ENCODE measurements at places on chromosomes 1 and 21.

- no peak for DNase-seq
These were observed 24.0 kb upstream of the LIN9 start for GRCh38 chr1:226332947-226333346.

- no peak for DNase-seq
These were observed 220.8 kb downstream of the SLC35F3 start for GRCh38 chr1:234125283-234125682.

DNA sequence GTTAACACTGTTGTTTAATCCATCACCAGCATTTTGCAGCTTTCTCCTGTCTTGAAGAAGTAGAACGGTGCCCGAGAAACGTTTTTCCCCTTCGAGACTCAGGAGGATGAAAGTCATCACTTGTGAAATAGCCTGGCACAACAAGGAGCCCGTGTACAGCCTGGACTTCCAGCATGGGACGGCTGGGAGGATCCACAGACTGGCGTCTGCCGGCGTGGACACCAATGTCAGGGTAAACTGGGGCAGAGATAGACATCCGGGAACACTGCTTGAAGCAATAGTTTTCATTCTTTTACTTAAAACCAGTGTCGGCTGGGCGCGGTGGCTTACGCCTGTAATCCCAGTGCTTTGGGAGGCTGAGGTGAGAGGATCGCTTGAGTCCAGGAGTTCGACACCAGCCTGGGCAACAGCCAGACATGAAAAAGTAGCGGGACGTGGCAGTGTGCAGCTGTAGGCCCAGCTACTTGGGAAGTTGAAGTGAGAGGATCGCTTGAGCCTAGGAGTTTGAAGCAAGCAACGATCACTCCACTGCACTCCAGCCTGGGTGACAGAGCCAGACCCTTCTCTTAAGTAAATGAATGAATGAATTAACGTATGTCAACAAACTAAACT lies 945 bp downstream of the CHAF1B start:
- DNase-seq, result no peak

DNA sequence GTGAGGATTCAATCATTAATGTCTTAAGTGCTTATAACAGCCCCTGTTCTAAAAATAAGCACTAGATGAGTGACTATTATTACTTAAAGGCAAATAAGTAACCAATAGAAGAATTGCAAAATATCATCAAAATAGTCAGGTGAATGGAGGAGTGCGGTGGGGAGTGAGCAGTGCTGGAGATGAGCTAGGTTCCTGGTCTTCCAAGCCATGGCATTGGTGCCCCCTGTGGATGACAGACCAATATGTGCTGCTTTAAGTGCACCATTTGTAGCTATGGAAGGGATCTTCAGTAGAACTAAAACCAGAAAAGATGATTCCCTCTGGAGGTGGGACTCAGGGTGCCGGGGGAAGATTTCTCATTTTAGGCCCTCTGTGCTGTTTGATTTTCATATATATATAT lies 46.1 kb upstream of the SLC30A1 start:
- no peak for DNase-seq

DNA sequence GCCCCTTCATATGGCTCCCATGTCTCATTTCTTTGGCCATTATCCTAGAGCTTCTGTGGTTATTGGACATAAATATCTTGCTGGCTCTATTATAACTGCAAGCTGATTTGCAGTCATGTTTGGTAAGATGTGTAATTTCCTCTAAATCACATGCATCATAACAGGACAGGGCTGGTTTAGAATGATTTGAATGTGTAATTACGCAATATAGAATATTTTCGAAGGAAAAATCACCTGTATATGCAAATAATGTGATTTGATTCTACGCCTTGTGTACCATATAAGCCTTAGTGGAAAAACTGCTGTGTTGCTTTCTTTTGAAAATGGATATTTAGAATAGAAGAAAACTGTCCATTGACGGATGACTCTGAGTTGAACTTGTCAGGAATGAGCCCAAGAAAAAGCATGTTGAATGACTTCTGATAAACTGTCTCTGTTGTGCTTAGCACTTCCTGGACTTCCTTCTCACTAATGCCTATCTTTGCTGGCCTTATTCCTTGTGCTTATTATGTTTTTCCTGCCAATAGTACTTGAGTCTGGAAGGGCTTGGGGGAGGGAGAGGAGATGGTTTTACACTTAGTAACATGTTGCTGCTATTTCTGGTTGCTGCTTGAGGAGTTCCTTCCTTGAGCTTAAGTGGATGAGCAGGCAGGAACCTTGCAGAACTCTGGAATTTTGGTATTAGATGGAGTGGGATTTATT lies 6.5 kb downstream of the CACHD1 start:
- DNase-seq, result no peak

DNA sequence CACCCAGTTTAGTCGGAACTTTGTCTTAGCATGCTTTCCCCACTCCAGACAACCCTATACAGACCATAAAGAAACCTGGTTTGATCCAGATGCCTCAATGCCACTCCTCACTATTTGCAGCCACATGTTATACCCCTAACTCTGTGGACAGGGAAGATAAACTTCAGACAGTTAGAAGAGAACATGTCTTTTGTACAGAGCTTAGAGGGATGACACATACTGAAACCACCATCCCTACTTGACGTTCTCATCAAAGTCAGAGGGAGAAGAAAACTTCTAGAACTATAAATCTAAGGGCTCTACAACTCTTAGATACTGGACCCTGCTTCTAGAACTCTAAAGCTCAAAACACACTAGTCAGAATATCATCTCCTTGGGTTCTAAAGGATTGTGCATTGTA lies 3.7 kb downstream of the SYT6 start:
- DNase-seq, result no peak

- DNase-seq, result no peak
These were observed 64.2 kb downstream of the FCRL5 start for GRCh38 chr1:157488156-157488555.

DNA sequence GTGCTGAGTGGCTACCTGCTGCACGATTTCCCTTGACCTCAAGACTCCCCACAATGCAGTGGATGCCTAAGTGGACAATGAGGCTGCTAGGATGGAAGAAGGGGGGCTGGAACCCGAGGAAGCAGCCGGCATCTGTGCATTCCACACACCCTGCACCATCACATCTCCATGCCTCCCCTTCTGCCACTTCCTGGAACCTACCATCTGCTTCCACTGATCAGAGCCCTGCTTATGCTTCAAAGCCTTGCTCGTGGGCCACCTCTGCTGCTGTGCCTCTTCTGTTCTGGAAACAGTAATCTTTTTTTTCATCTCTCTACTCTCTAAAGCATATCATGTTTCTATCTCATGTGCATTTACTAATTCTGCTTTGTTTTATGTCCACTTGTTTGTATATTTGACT lies 66.2 kb upstream of the WDR26 start:
- no peak for DNase-seq

- DNase-seq, result no peak
These were observed 10.9 kb upstream of the HES5 start for GRCh38 chr1:2540816-2541492.

DNA sequence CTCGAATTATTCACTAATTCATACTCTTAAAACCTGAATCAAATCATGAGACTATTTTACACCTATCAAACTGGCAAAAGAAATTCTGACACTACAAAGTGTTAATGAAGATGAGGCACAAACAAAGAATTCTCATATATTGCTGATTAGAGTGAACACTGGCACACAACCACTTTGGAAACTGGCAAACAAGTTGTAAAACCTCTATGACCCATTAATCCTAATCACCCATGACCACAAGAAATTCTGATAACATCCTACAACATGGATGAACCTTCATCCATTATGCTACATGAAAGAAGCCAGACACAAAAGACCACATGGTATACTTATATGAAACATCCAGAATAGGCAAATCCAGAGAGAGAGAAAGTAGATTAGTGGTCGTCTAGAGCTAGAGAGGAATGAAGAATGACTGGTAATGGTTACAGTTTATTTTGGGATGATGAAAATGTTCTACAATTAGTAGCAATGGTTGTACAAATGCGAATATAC lies 8.5 kb downstream of the GPBP1L1 start:
- DNase-seq, result no peak

DNA sequence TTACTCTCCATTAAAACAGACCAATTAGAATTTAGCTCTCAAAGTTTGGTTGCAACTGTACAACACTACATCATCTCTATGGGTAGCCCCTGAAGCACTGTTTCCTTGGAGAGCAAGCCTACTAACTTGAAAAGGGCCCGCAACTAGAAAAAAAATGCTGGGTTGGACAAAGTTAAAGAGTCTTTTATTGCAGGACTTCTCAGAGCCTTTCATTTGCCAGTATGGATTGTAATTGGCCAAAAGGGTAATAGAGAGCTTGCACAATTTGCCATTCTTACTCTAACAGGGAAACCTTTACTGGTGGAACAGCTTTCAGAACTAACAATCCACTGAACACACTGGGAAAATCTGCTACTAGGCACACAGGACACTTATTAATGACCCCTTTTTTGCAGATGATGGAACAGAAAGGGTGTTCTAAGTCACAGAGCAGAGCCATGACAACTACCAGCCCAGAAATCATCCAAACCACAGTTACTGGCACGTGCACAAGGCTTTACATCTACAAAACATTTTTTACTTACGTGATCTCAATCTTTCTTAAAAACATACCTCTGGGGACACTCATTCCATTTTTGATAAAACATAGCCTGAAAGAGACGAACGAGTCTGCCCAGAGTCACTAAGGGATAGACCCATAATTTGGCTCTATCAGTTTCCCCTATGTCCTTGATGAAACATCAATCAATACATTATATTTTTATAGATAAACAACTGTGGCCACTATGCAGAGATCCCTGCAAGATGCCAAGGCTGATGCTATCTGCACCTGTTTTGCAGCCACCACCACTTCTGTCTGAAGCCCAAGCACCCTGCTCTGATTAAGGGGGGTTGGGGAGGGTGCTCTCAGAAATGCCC lies 176.3 kb upstream of the EDN2 start:
- DNase-seq, result no peak

- DNase-seq, result no peak
These were observed 4.6 kb downstream of the POFUT2 start for GRCh38 chr21:45283035-45283610.

DNA sequence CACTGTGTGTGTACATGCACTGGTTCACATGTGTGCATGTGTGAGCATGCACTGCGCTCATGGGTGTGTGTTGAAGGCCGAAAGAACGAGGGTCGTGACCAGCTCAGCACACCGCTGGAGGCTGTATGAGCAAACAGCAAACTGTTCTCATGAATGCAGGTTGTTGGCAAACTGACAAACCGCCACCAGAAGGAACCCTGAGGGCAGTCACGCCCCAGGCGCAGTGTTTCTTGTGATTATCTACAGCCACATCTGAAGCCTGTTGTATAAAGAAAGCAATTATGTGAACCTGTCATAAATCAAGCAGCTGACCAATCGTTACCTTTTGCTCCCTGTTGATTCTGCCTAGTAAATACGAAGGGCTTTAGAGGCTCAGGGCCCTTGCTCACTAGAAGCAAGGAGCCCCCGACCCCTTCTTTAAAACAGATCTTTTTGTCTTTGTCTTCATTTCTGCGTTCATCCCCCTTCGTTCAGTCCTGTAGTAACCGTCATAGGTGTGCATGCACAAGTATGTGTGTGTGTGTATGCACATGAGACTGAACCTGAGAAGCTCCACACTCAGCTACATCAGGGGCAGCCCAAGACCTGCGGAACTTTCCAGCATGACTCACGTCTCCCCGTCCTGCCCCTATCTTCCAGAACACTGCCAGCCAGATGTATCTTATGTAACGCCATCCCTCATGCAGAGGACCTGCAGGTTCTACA lies 16.8 kb upstream of the RIPK4 start:
- DNase-seq, result no peak

DNA sequence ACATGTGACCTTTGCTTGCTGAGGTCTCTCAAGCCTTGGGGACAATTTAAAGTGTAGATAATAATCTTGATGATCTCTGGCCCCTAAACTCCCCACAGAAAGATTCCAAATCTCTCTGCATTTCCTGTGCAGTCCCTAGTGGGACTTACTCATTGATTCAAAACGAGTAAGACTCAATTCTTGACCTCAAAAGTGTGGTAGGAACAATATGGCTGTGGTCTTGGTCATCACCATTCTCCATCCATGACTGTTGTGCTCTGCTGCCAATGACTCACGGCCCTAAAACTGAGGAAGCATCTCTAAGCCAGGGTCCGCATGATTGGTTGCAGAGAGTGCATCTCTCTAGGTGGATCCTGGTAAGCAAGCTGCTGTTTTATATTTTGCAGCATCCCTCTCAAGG lies 268.0 kb downstream of the PTGER3 start:
- no peak for DNase-seq

DNA sequence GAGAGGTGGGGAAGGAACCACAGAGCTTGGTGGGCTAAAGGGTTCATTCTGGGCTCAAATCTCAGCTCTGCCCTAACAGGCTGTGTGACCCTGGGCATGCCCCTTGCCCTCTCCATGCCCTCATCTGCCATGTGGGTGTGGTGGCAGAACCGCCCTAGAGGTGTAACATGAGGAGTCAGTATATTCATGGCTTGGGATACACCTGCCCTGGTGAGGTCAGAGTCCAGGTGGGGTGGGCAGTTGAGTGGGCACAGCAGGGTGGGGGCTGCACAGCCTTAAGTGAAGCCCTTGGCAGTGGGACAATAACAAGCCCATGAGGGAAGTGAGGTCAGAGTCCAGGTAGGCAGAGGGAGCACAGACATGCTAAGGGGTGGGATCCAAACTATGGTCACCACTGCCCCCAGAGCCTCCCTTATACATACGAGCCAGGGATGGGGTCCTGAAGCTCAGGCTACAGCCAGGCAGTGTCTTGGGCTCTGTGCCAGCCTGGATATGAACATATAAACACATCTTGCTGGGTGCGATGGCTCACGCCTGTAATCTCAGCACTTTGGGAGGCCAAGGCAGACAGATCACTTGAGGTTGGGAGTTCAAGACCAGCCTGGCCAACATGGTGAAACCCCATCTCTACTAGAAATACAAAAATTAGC lies 59.0 kb upstream of the EFHD2 start:
- no peak for DNase-seq

GRCh38 chr1:159071970-159072582 lies 4.5 kb downstream of the AIM2 start:
- DNase-seq, result no peak

DNA sequence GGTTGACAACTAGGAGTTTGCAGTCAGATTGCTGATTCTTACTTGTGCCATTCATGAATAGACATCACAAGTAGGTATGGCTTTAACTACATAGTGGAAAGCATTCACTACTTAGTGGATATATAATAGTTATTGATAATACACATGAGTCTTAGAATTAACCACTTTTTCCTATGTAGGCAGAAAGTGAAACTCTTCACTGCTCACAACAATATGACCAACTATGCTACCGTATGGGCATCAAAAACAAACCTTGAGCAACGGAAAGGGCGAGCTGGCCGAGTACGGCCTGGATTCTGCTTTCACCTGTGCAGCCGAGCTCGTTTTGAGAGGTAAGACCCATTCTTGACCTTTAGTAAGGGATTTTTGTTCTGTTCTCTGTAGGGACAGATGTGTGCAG lies 38.7 kb downstream of the DHX9 start:
- DNase-seq, result no peak

All from stimulated activated CD4-positive, alpha-beta T cell treated with anti-CD3 and anti-CD28 coated beads, Interleukin-1b, Interleukin-23, amount 100 ng/mL, for 1 hour (primary cell).